ENCODE measurements at places on chromosomes 7 and 10.

GRCh38 chr7:6071406-6071805 lies 40.2 kb downstream of the ANKRD61 start:
- DNase-seq = no peak

GRCh38 chr10:21926358-21926925 lies 77.1 kb downstream of the DNAJC1 start:
- DNase-seq = no peak

DNA sequence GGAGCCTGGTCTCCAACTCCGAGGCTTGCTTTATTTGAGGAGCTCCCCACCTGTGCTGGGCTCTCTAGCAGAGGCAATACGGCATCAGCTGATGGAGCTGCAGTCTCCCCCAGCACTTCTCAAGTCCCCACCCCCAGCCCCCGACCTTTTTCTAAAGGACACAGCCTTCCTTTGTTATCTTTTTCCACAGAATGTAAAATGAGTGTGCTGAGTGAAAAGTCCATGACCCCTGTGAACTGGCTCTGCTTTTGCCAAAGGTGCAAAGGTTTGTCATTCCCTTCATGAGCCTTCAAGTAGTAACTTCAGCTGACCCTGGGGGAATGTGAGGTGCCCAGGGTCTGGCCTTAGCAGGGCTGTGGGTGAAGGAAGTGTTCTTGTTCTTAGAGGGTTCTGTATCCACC lies 25.5 kb downstream of the LRRC4 start:
- DNase-seq = no peak

DNA sequence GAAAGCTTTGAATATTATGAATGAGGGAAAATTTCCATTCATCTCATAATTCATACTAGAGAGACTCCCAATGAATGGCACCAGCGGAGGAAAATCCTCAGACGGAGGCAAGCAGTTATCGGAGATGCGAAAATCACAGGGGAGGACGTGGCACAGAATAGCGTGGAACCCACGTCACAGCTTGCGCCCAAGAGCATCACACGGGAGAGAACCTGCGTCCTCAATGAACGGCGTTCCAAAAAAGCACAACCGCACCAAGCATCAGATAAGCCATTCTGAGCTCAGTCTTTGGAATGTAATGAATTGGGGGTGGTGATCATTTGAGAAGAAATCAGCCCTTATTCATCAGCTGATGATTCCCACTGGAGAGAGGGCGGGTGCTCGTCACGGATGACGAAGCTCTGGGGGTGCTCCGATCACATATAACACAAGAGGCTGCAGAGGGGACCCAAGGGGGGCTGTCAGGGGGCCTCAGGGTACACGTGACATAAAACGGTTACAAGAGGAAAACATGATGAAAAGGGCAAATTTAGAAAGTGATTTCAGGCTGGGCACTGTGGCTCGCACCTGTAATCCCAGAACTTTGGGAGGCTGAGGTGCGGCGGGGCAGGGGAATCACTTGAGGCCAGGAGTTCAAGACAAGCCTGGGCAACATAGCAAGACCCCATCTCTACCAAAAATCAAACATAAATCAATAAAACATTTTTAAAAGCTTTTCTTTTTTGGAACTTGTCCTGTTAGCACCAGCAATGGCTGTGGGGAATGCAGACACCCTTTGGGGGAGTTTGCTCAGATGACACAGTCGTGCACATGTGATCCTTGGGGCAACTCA lies 33.8 kb upstream of the FIS1 start:
- DNase-seq = no peak

GRCh38 chr10:49318755-49319154 lies 19.8 kb downstream of the C10orf71 start:
- no peak for DNase-seq

GRCh38 chr7:156896388-156897022 lies 3.5 kb upstream of the LMBR1 start:
- DNase-seq = no peak

DNA sequence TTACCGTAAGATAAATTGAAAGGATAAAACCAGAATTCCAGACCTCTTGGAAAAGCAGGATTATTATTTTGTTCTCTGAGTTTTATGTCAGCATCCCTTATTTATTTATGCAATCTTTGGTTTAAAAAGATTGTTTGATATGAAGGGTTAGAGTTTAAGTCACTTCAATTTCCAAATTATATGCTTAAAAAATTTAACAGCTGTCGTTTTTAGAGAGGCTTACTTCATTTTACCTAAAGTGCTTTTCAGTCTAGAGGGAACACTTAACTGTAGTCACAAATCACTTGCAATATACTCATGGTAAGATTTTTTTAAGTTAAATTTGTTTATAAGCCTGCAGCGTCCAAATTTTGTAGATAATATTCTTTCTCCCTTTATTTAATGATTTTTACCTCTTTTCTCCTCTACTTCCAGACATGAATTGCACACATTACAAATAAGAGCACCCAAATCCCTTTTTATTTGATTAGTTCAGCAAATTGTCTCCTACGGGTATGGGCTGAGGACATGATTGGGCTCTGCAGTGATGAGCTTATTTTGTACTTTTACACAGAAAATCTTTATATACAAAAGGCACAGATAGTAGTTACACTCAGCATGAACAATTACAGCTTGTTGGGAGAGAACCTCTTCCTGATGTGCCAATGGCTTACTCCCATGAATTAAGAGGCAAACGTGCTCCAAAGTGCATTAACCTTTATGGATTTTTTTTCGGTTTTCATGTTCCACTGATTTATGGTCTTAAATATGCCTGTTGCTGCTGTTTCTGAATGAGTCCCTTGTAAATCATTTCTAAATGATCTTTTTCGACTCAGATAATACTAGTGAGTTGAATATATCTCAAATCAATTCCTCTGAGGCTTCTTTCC lies 319.3 kb upstream of the LRGUK start:
- no peak for DNase-seq

DNA sequence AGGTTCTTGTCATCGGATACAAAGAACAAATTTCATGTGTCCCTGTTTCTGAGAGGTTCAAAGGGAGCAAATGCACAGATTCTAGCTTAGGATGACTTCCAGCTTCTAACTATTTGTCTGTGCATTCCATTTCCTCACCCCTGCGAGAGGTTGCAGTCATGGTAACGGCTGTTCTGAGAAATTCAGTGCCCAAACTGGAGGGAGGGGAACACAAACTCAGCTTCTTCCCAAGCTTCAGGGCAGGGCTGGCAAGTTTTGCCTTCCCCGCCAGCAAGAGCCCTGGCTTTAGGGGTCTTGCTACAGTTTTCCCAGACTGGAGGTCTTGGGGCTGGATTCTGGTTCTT lies 11.1 kb downstream of the FAS start:
- DNase-seq = no peak

DNA sequence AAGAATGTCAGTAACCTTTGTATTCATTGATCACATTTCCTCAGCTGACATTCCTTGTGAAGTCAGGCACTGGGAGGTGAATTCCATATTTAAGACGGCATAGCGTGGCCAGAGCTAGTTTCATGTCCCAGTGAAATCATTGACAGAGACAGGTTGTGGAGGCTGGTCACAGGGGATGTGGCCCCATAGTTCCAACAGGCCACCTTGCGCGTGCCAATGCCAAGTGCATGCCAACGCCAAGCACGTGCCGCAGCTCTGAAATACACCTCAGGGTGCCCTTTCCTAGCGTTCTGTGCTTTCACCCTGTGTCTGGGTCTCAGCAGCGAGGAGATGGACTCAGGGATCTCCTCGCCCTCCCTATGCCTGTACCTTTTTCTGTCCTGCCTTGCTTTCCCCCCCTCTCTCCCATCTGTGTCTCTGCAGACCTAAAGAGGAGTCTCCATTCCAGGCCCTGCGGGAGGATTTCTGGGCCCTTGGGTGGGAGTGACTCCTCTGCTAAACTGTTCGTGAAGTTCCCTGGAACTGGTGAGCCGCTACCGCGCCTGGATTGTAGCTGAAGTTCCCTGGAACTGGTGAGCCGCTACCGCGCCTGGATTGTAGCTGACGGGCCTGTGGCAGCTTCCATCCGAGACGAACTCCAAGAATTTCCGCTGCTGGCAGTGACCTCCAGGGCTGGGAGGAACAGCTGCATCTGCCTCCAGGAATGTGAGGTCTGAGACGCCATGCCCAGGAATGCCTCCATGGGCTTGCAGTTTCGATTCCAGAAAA lies 19.7 kb downstream of the AQP1 start:
- DNase-seq = peak; percentile 12

- no peak for DNase-seq
Measured at GRCh38 chr10:80277567-80278250, 11.7 kb downstream of the MAT1A start.

- no peak for DNase-seq
Measured at GRCh38 chr10:18164093-18164492, 23.9 kb downstream of the CACNB2 start.

- DNase-seq = no peak
Measured at GRCh38 chr7:23894892-23895569, 185.0 kb downstream of the STK31 start.

DNA sequence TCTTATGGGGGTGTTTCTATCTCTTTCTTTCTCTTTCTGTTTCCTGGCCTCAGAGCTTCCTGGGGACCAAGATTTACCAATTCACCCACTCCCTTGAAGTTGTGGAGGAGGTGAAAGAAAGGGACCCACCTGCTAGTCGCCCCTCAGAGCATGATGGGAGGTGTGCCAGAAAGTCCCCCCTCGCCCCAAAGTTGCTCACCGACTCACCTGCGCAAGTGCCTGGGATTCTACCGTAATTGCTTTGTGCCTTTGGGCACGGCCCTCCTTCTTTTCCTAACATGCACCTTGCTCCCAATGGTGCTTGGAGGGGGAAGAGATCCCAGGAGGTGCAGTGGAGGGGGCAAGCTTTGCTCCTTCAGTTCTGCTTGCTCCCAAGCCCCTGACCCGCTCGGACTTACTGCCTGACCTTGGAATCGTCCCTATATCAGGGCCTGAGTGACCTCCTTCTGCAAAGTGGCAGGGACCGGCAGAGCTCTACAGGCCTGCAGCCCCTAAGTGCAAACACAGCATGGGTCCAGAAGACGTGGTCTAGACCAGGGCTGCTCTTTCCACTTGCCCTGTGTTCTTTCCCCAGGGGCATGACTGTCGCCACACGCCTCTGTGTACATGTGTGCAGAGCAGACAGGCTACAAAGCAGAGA lies 12.2 kb downstream of the AQP1 start:
- peak; percentile 9 for DNase-seq

DNA sequence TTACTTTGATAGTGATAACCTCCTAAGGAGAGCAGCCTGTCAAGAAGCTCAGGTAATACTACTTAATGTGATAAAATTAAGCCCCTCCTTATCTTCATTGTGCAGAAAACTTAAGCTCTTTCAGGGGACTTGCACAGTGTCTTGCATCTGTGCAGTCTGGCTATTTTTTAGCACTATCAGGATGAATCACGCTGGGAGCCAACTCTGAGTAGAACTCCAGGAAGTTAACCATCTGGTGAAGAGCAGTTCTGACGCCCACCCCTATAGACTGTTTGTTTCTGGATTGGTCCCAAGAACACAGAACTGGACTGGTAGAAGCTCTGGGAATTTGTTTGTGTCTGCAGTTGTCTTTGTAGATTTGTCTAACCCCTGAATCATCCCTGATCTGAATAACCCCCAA lies 41.9 kb downstream of the AGK start:
- DNase-seq = peak; percentile 58

DNA sequence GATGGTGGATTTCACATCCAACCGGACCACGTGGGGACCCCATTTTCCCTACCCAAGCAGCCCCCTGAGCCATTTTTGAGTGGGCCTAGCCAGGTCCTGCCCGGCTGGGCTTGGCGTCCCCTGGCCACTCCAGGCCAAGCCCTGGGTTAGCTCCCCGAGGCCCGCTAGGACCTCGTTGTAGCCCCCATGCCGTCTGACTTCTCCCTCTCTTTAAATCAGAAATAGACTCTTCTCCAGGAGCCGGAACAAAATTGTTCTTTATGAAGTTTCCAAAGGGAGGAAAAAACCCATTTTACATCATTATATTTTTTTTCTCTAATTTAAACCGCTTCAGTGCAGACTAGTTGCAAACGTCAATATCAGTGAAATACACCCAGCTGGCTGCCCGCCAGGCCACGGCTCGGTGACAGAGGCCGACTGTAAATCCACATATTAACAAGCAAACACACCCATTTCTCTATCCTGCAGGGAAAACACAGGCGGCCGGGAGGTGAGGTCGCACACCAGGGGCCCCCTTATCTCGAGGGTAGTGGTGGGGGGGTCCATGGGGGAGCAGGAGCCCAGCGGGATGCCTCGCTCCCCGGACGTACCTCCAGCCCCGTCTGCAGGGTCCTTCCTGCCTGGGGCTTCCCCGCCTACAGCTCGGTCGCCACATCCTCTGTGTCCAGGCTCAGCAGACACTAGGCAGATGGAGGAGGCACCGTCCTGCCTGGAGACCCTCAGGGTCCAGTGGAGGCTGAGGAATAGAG lies 72.7 kb downstream of the ELFN1 start:
- peak; percentile 66 for DNase-seq

DNA sequence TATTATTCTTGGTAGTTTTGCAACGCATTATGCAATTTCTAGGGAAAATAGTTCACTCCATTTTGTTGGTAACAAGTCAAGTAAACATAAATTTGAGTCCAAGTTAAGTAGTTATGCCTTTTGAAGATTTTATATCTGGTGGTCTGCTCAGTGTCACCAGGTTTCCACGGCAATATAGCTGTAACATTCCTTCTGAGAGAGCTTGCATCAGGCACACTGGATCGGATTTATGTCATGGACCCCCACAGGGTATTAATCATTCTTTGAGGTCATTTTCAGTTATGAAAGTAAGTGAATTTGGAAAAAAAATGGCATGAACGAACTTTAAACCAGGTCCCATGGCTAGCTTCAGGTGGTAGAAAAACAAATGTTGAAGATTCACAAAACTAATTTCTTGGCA lies 136.3 kb downstream of the POLR1F start:
- DNase-seq = no peak

DNA sequence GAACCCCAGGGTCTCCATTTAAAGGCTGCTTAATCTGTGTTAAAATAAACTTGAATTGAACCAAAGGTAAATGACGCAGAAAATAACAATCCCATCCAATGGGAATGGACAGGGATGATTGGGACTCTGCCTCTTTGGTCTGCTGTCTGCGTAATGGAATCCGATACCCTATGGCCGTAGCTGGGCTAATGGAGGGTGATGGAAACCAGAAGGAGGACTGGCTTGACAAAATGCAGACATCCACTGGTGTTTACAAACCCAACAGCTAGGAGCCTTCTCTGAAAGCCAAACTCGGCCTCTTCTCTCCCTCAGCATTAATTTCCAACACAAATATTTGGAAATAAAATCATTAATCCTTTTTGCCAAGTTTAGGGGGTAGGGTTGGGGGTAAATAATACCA lies 162.2 kb upstream of the CHST15 start:
- no peak for DNase-seq

GRCh38 chr10:119679480-119679829 lies 28.3 kb downstream of the BAG3 start:
- DNase-seq = no peak

DNA sequence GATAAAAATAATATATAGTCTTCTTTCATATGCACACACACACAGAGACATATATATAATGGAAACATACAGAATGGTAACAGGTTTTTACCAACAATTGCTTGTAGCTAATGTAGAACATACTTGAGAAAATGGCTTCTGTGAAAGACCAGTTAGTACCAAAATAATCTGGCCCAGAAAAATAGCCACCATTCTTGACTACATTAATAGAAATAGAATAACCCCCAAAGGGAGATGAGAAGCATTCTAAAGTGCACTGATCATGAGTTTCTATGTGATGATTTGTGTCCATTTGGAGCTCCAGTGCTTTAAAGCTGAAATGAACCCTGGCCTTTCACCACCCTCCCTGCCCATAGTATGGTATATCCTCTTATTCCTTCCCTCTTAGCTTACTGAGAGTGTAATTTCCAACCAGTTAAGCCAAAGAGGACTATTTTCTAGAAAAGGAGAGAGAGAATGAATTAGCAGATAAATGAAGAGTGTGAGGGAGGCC lies 22.9 kb upstream of the IFIT2 start:
- DNase-seq = no peak

GRCh38 chr7:15049157-15049556 lies 146.6 kb upstream of the DGKB start:
- DNase-seq = no peak
